ENCODE measurements at places on chromosomes 5 and 9.

GRCh38 chr9:9996259-9996658, 616.5 kb downstream of the PTPRD start:
- DNase-seq = no peak

GRCh38 chr9:131995382-131995781, 84.3 kb downstream of the MED27 start:
- DNase-seq = no peak

GRCh38 chr9:110455860-110456259, 118.2 kb upstream of the TXNDC8 start:
- no peak for DNase-seq

GRCh38 chr9:35599763-35600604, 5.1 kb upstream of the TESK1 start:
- no peak for DNase-seq

DNA sequence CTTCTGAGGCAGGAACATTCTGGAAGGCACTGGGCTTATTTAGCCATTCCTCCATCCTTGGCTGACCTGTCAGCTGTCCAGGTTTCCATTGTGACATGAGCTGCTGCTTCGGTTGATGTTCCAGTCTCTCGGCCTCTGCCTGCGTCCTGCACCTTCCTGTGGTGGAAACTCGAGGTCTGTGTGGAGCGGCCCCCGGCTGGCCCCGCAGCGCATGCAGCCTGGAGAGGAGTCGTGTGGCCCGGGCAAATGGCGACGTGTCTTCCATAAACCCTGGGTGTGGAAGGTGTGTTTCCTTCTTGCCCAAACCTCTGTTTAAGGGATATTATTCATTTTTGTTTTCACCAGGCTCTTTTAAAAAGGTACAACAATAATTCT, 36.5 kb upstream of the SLC9A3 start:
- DNase-seq = no peak

GRCh38 chr9:994005-994404, 17.6 kb downstream of the DMRT3 start:
- DNase-seq = no peak

GRCh38 chr5:3359642-3360041, 236.0 kb upstream of the IRX1 start:
- no peak for DNase-seq

GRCh38 chr9:107738789-107739188, 249.2 kb upstream of the KLF4 start:
- DNase-seq = no peak

GRCh38 chr5:111820072-111820471, 63.1 kb upstream of the NREP start:
- DNase-seq = no peak

- no peak for DNase-seq
Observed at GRCh38 chr5:127680595-127680994, 22.6 kb upstream of the CCDC192 start.

DNA sequence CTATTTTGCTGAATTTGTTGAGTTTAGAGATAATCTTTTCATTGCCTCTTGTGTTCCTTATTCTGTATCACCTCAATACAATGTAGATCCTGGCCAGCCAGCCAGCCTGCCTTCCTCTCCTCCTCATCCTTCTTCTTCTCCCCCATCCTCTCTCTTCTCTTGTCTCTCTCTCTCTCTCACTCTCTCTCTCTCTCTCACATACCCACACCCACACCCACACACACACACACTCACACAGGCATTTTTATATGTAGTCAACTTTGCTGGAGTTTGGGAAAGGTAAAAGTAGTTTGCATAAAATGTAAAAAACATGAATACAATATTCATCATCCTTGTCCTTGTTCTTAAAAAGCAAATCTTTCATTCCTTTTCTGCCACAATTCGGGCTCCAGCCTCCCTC, 60.5 kb downstream of the ZFAND5 start:
- no peak for DNase-seq

- no peak for DNase-seq
Observed at GRCh38 chr5:94240134-94240533, 378.3 kb downstream of the KIAA0825 start.

GRCh38 chr5:178376921-178377582, 144.4 kb upstream of the PHYKPL start:
- no peak for DNase-seq

All from memory B cell (primary cell).